ENCODE measurements at places on chromosomes 7 and 10.

- DNase-seq, result no peak
These were observed 74.5 kb downstream of the HPSE2 start for GRCh38 chr10:99161165-99161564.

GRCh38 chr7:15753887-15754579, 67.5 kb upstream of the MEOX2 start:
- DNase-seq, result no peak

GRCh38 chr10:91410638-91411371, 661 bp downstream of the HECTD2 start:
- no peak for DNase-seq

- no peak for DNase-seq
These were observed 51.0 kb downstream of the RTKN2 start for GRCh38 chr10:62217683-62218082.
